ENCODE measurements at places on chromosomes 3 and 15.

GRCh38 chr3:46370839-46371518 is at the start of gene CCR5:
Gene CCR5, plus strand, starts transcription at chr3:46370946. Its CDS starts 1,957 bp downstream, at chr3:46372903.
- DNase-seq = no peak

DNA sequence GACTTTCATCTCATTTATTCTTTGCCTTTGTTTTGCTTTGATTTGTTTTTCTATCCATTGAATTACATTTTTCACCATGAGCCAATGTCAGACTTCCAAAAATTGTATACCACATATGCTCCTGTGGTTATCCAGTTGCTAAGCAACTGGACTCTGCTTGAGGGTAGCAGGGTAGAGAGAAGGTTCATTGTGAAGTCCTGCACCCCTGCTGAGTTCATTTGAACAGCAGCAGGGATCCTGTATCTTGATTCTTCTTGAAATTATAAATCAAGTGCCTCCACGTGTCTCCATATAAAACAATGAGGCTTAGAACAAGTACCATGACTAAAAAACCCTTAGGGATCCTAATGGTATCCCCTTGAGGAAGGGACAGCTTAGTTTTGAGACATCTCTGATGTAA is 449.3 kb downstream of the ROBO2 start:
- no peak for DNase-seq

- no peak for DNase-seq
Measured at GRCh38 chr3:128421439-128421836, 45.3 kb downstream of the DNAJB8 start.

DNA sequence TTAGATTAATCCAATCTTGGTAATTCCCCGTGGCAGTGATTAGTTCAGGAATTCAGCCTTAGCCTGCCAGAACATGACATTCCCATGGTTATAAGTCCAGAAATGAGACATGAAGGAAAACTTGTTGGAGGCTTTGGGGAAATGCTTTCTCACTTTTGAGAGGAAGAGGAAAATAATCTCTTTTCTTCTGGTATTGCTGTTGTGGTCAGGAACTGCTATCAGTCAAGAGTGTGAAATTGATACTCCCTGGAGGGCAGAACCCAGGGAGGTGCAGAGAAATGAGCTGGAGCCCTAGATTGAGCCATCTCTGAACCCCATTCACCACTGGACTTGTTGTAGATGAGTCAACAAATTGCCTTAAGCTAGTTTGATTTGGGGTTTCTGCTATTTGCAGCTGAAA is 38.6 kb upstream of the APH1B start:
- peak; percentile 45 for DNase-seq

- peak; percentile 8 for DNase-seq
Measured at GRCh38 chr3:71754610-71755253, 1.1 kb downstream of the GPR27 start.

DNA sequence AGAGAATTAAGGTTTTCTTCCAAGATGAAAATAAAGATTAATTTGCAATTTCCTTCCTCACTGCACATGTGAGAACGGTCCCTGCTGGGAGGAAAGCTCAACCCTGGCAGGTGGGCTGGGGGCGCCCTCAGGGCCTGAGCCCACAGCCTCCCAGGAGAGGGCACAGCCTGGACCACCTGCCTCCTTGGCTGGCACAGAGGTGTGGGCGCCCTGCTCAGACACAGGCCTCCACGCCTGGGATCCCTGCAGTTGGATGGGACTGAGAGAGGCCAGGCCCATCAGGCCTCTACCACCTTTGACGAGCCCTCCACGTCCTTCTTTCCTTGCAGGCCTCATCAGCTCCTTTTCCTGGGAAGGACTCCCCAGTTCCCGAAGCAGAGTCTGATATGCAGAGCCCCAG is 46.4 kb downstream of the DNAJB8 start:
- DNase-seq = no peak

- no peak for DNase-seq
Measured at GRCh38 chr15:63382966-63383710, 1.5 kb upstream of the CA12 start.

- no peak for DNase-seq
Measured at GRCh38 chr3:137869022-137869421, 104.9 kb downstream of the SOX14 start.

GRCh38 chr3:157023226-157023625 is 136.7 kb downstream of the CCNL1 start:
- peak; percentile 74 for DNase-seq

- DNase-seq = peak; percentile 55
Measured at GRCh38 chr3:117844676-117845075, 1135.1 kb downstream of the TUSC7 start.

GRCh38 chr3:115848641-115849040 is 225.3 kb downstream of the GAP43 start:
- DNase-seq = no peak

- no peak for DNase-seq
Measured at GRCh38 chr3:145058483-145058882, 1086.9 kb downstream of the DIPK2A start.

- no peak for DNase-seq
Measured at GRCh38 chr15:100633763-100634075, 31.3 kb downstream of the ASB7 start.

DNA sequence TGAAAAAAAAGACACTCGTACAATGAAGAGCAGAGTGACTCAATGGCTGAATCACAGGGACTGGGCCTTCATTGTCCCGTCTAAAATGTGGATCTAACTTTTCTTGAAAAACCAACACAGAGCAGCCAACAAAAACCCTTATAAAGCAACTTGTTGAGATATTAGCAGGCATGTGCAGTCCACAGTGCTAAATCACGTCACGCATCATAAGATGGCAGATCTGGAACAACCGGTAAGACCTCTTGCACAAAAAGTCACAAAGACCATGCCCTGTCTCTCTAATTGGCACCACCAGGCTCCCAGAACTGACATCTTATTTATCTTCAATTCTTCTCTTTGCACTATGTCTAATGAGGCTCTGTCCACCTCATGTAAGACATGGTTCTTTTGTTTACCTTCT is 177.0 kb downstream of the MAGI1 start:
- DNase-seq = no peak

DNA sequence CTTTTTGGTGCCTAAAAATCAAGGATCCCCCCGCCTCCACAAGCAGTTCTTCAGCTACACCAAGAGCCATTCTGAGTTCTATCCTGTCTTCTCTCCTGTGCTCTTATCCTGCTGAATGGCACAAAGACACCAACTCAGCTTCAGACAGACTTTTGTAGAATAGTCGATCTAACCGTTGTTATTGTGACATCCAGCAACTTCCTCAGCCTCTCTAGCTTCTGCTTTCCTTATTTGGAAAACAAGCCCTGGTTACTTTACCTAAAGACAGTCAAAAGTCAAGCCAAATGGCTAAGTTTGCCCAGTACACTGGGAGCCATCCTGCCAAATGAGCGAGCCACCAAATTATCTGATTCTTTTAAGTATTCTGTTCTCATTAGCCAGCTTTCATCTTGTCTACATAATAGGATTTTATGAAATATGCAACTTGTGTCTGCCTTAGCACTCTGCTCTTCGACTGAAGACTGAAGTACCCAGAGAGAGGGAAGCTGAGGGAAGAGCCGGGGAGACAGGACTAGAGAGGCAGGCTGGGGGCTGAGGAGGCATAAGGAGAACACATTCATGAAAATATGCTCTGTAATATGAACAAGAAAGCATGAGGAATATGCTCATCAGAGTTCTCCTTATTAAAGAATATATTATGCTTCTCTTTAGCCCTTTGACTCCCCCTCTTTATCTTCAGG is 35.1 kb downstream of the LYZL4 start:
- no peak for DNase-seq

DNA sequence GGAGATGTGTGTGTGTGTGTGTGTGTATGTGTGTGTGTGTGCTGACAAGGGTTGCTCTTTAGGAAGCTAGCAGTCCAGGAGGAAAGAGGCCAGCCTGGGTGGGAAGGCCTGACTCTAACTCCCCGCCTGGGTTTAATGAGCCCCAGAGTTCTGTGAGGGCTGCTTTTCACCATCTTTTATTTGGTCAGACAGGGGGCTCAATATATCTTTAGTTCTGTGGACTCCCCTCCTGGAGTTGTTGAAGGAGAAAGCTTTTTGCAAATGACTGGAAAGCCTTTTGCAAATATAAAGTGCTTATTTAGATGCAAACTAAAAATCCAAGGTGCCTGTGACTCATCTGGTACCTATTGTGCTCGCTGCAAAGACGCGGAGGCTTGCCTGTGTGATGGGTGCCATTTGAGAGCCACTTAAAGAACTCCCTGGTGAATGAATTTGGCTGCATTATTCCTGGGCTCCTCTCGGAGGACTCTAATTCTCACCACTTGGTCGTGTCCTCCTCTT is 24.5 kb downstream of the DRD3 start:
- peak; percentile 52 for DNase-seq

All from astrocyte of the hippocampus (primary cell).